ENCODE measurements at places on chromosomes 3 and 15.

GRCh38 chr3:100954199-100954935, 38.9 kb downstream of the ABI3BP start:
- no peak for DNase-seq

- DNase-seq = no peak
Measured at GRCh38 chr15:61528581-61528910, 299.4 kb upstream of the RORA start.

- no peak for DNase-seq
Measured at GRCh38 chr3:58485801-58486435, 6.0 kb upstream of the KCTD6 start.

- DNase-seq = no peak
Measured at GRCh38 chr15:62740141-62741004, 302.2 kb upstream of the TPM1 start.

GRCh38 chr3:16647668-16648067, 42.4 kb upstream of the DAZL start:
- no peak for DNase-seq

DNA sequence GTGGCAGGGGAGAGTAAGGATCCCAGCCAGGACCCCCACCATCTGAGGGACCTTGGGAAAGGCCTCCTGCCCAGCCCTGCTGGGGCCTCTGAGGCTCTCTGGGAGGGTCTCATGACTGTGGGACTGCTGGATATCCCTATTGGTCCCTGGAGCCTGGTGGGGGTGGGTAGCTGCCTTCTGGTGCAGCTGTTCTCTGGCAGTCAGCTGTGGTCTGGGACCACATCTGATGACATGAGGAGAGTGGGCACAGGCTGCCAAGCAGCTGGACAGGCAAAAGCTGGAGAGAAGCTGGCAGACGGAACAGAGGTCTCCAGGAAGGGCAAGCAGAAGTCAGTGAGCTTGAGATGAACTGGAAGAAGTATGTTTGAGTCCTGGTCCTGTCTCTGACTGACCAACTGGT, 22.4 kb downstream of the PLEKHO2 start:
- no peak for DNase-seq

DNA sequence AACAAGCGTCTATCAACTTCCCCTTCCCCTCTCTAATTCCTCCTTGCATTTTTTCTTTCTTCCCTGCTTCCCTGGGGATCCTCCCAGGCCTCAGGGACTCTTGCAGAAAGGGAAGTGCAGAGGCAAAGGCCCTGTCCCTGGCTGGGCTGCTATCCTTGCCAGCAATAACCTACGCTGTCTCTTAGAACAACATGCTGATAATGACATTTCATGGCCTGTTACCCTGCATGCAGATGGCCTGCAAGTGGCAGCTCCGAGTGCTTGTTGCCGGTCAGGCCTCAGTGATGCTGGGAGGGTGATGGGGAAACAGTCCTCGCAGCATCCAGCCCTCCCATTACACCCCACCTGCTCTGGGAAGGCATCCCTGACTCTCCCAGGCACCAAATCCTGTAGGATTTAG, 167.6 kb downstream of the RAB11A start:
- DNase-seq = no peak

DNA sequence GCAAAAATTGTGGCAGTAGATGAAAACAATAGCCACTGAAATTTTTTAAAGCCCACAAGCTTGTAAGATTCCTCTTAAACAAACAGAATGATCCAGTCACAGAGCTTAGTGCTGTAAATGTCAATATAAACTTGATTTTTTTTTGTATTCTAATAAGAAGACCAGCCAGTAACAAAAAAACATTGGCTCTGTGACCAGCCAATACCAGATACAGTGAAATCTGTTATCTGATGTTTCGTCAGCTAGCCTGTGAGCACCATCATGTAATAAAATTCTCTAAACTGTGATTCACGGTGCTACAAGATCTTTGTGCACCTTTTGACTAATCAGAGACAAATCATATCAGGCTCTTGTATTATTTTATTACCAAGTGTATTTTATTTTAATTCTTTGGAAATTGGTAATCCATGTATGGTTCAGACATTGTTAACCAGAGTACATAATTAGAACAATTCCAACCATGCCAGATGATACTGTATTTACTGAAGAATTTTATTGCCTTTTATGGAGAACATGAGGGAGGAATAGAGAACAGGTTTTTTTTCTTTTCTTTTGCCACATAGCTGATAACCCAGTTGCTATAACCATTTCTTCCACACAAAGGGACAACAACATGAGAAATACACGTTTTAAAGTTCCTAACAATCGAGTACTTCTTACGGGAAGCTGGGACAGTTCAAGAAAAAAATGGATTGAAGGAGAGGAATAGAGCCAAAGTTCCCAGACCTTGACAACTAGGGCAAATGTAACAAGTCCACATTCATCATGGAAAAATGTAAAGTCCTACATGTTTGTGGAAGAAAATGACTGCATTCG, 71.9 kb downstream of the FILIP1L start:
- no peak for DNase-seq

- no peak for DNase-seq
Measured at GRCh38 chr15:45521596-45522327, 793 bp downstream of the SLC30A4 start.

GRCh38 chr3:119018690-119019463, 15.8 kb downstream of the IGSF11 start:
- no peak for DNase-seq

- DNase-seq = no peak
Measured at GRCh38 chr3:46665763-46666452, 27.6 kb downstream of the ALS2CL start.

- DNase-seq = no peak
Measured at GRCh38 chr15:51770902-51771301, 19.5 kb downstream of the TMOD2 start.
